ENCODE measurements at places on chromosomes 1 and 21. TPM values are rescaled to one million over a fixed set of nuclear protein-coding genes. Genes with fewer than 3 reads are reported as not detected.
A peak's percentile ranks its signal among the peaks of the same experiment; 100 is the strongest.

The WNT4 gene
- total RNA-seq: 1.9 TPM

The U2AF1 gene
- total RNA-seq: 13.3 TPM

- no peak for DNase-seq
Observed at GRCh38 chr21:40257342-40257741, 390.1 kb downstream of the PCP4 start.

The OR2T29 gene
- not detected for total RNA-seq

- DNase-seq: peak; percentile 6
Observed at GRCh38 chr1:74502432-74502831, 10.0 kb downstream of the LRRC53 start.

DNA sequence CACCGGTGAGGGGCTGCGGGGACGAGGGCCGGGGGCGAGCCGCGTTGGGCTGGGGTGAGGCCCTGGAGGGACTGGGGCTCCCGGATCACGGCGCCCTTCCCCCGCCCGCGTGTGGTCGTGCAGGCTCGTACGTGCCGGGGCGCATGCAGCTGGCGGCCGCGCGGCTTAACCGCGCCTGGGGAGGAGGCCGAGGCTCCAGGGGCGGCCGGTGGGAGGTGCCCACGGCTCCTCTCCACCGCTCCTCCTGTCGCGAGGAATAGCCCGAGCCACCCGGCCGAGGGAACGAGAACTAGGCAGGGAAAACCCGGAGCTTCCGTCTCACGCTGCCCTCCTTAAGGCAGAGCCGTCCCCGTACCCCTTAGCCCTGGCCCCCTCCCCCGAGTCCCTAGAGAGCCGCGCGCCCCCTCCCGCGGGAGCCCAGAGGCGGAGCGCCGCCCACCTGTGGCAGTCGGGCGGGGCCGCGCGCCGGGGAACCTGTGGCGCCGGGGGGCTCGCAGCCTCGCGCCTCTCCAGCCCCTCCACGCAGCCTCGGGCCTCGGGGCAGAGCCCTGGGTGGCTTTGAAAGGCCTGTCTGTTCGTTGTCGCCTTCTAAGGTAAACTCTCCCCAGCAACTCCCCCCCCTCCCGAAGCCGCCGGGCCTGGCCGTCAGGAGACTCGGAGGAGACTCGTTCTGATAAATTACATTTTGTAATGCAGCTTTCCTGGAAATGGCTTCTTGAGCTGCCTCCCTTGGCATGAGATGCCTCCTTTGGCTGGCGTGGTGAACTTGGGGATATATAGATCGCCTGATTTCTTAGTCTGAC lies 746 bp downstream of the AK4 start:
- no peak for DNase-seq

DNA sequence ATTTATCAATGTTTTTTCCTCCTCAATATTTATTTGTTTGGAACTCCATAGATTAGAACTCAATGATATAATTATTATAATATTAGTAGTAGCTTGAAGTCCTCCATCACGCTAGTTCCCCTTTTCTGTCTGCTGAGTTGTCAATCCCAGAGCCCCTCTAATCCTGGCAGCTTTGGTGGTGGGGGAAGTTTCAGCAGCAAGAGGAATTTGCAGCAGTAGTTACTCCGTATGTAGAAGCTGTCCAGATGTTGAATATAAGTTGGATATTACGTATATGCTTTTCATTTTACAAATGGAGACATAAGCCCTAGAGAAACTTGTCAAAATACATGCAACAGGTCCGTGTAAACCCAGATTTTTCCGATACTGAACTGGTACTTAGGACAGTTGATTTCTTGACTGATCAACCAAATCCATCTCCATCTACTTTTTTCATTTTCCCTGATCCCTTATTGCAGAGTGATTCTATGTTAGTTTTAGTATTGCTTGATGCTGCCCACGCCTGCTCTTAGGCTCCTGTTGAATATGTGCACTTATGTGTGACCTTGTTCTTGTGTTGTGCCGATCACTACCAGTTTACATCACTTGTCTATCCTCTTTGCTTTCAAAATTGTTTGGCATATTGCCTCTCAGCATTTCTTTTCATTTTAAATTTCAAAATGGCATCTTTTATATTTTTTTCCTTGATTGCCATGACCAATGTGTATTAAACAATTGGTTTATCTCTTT lies 28.1 kb downstream of the SMAP2 start:
- DNase-seq: no peak

DNA sequence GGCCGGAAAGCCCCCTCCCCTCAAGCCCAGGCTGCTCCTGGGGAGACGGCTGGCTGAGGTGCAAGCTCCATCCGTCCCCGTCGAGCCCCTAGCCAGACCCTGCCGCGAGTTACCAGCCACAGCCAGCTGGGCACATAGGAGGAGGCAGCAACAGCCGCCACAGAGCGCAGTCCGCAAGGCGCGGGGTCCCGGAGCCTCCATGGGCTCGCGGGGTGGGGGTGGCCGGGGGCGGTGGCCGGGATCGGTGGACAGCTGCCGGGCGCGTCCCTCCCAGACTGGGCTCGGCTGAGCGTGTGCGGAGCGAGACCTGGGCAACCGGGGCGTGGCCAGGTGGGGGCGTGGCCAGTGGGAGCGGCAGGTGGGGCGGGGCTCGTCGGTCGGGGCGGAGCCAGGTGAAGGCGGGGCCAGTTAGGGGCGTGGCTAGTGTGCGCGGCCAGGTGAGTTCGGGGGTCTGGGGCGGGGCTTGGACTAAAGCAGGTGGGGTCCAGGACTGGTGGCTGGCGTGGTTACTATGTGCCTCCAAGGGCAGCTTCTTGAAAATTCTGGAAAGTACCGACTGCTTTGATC lies at the start of gene CD164L2:
CD164L2 (minus strand) TSS at position 295 of the 567 bp plus-strand sequence; CDS start at position 201, 94 bp downstream.
- no peak for DNase-seq

- DNase-seq: no peak
Observed at GRCh38 chr21:34736116-34736874, 67.5 kb downstream of the CLIC6 start.

The GART gene
- total RNA-seq: 58.5 TPM

DNA sequence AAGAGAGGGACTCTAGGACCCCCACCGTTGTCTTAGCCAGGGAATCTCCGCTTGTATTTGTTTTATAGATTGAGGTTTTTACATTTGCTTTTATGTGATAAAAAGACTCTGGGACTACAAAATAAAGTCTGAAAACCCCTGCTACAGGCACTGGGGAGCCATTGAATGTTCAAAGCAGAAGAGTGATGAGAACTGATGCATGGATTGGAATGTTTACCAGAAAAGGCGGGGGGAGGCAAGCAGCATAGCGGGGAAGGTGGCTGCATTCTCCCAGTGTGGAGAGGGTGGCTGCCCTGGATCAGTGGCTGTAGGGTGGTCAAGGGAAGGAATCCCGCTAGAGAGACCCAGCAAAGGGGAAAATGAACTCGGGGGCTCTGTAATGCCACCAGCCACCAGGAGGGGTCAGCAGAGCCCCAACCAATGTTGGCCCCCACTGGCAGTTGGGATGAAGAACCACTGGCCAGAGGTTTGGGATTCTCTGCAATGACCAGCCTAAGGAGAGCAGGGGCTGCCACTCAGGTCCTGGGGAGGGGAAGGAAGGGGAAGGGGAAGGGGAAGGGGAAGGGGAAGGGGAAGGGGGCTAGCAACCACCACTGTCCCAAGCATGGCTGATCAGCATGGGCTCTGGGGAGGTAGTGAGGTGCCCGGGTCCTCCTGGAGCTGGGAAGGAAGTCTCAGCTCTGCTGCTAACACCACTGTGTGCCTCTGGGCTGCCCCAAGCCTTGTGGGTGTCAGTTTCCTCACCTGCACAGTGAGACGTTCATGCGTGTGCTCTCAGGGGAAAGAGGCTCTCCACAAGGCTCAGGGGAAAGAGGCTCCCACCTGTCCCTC lies 19.2 kb upstream of the PEF1 start:
- no peak for DNase-seq

DNA sequence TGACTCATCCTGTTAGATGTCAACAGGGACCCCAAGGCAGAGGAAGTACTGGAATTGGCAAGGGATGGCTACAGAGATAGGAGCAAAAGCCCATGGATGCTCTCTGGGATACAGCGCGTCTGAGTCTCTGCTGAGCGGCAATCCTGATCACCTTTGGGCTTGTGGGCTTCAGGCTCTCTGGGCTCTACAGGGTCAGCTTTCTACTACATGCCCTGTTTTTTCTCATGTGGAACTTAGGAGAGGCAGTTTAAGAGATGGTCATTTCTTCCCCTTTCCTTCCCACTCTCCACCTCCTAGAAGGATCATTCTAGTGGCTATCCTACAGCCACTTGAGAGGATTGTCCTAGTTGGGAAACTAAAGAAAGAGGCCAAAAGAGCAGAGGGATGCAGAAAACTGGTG lies 1.3 kb downstream of the LINGO4 start:
- DNase-seq: no peak

GRCh38 chr1:157403203-157403602 lies 149.1 kb downstream of the FCRL5 start:
- no peak for DNase-seq

GRCh38 chr1:192418552-192419285 lies 101.9 kb downstream of the RGS21 start:
- DNase-seq: no peak

The CD5L gene
- total RNA-seq: 1.2 TPM

GRCh38 chr21:32048353-32048752 lies 175.5 kb downstream of the HUNK start:
- DNase-seq: no peak

- DNase-seq: no peak
Observed at GRCh38 chr1:93656491-93656890, 25.1 kb downstream of the BCAR3 start.

DNA sequence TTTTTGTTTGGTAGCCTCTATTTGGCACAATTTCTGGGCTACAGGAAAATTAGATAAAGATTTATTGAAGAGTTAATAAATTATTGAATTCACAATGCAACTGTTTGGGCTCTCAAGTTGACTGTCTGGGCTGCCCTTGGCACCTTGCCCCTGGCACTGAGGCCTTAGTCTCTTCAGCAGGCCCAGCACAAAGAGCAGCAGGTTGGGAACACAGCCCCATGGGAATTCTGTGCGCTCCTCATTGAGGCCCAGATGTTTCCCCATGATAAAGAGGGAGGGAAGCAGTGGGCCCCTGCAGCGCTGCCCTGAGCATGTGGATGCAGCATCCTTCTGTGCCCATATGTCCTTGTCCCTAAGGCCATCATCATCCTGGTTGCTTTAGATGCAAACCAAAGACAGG lies 2.9 kb downstream of the CRNN start:
- DNase-seq: no peak

GRCh38 chr1:241485554-241485992 lies 34.0 kb downstream of the FH start:
- no peak for DNase-seq

The KIF26B gene
- 1.6 TPM for total RNA-seq
